Brain pericyte (primary cell): ENCODE measurements at places on chromosomes 2 and 18.
A peak's percentile ranks its signal among the peaks of the same experiment; 100 is the strongest.

DNA sequence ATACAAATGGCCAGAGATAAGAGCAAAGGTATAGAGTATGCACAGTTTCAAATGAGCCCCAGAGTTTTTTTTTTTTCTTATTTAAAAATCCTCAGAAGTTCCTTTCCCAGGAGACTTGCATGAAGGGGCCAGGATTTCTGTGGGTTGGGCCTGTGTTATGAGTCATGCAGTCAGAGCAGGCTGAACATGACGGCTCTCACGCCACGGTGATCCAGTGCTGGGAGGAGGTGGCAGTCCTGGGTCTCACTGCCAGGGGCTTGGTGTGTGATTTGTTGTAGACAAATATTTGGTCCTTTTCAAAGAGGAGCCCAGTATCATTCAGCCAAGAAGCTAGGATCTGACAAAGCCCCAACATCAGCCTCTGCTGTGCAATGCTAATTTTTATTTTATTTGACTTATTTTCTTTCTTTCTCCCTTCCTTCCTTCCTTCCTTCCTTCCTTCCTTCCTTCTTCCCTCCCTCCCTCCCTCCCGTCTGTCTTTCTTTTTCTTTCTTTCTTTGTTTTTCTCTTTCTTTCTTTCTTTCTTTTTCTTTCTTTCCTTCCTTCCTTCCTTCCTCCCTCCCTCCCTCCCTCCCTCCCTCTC lies 10.4 kb upstream of the KCNE4 start:
- DNase-seq, result peak; percentile 91

DNA sequence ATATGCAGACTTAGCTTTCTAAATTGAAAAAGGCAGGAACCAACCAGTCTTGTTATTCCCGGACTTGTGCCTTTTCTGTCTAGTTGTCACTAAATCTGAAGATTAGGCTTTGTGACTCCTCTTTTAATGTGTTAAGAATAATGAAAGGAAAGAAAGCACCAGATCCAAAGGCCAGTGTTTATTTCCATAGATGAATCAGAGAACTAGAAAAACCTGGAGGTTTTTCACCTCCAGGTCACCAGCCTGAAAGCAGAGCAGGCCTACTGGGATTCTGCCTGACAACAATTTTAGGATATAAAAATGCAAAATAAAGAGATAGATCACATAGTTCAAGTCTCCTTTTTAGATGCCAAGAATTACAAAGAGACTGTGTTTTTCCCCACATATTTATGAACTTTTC lies 160.4 kb downstream of the GULP1 start:
- no peak for DNase-seq

- no peak for DNase-seq
Measured at GRCh38 chr18:62759704-62760402, 44.5 kb downstream of the PHLPP1 start.

DNA sequence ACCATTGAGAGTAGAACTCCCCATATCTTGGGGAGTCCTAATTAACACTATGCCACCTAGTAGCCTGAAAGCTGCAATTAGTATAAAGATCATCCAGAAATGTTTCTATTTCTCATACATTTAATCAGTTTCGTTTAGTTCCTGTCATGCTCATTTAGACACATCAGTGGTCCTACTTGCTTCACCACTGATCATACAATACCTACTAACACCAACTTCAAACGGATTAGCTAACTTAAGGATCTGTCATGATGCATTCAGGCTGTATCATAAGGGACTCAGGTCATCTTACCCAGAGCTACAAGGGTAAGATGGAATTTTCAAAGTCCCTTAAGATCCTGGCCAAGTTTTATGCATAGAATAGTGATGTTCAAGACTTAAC lies 6.8 kb downstream of the SRSF7 start:
- DNase-seq, result no peak

- no peak for DNase-seq
Measured at GRCh38 chr18:57666818-57667497, 45.3 kb upstream of the NARS1 start.

DNA sequence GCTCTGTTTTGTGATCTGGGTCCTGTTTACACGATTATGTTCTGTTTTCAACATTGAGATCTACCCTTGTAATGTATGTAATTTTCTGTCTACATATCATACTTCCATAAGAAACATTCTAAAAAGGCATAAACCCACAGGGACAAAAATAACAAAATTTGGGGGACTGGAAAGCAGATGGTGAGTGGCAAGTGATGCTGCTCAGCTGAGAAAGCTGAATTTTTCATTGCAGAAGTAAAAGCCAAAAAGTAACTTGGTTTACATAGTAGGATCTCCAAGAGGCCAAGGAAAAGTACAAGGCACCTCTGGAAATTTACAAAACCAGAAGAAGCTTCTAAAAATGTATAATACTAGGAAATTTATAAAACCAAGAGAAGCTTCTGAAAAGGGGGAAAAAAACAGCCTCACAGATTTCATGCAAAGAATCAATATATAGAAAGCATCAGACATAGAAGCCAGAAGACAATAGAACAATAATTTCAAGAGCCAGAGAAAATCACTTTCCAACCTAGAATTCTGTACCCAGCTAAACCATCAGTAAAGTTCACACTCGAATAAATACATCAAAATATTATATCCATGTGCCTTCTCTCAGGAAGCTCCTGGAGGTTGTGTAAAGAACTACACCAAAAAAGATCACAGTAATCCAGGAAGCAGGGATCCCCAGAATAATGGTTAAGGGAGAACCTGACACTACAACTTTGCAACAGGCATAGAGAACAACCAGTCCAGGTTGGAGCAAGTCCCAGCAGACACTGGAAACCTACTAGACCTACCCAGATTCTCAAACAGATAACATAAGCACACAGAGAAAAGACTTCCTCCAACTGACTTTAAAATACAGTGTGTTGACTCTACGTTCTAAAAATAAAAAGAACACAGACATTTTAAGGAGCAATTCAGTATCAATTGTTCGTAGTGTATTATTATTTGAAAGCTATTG lies 401.7 kb upstream of the HS6ST1 start:
- no peak for DNase-seq

DNA sequence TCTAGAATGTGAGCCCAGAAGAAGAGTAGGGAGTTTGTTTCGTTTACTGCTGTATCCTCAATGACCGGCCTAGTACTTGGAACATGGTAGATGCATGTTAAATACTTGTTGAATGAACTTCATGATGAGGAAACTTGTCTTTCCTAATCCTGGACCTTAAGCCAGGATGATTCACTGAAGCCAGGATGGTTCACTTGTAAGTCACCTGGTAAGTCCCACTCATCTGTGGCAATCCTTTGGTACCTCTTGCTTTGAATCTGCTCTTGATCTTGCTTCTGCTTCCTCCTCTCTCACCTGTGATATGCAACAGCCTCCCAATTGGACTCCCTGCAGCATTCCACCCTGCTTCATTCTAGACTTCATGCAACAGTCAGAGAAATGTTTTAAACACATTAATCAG lies 43.6 kb downstream of the QPCT start:
- no peak for DNase-seq

DNA sequence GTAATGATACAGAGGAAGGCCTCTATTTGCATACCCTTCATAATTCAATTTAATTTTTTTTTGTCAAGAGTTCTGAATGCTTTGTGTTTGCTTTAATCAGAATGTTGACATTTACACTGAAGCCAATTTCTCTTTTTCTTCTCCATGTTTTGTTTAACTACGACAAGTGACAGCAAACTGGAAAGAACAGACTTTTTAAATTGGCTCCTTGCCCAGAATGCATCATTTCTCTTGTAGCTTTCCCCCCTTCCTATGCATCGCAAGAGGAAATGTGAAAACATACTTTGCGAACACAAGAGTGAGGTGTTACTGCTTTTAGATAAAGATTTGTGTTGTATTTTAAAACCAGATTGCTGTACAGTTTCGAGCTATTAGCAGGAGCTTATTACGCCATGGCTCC lies 955.2 kb upstream of the CELF4 start:
- DNase-seq, result no peak

- DNase-seq, result no peak
Measured at GRCh38 chr2:122471753-122472152, 716.3 kb downstream of the TSN start.

- no peak for DNase-seq
Measured at GRCh38 chr2:130957915-130958314, 121.2 kb downstream of the ARHGEF4 start.

- DNase-seq, result no peak
Measured at GRCh38 chr2:240460781-240461431, 25.4 kb downstream of the GPC1 start.

DNA sequence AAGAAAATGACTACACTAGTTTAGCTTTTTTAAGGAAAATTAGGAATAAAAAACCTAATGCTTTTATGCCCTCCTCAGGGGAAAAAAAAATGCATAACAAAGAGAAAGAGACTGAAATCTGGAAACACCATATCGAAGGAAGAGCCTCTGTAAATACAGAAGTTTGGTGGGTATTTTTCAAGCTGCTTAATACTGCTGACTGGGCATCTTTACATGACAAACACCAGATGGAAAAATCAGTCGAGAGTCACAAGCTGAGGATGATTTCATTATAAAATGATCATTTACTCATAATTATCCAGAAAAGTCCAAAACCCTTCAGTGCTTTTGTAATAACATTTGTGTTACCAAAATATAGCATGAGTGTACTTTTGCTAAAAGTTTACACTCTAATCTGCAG lies 1600.7 kb upstream of the ACVR2A start:
- no peak for DNase-seq

DNA sequence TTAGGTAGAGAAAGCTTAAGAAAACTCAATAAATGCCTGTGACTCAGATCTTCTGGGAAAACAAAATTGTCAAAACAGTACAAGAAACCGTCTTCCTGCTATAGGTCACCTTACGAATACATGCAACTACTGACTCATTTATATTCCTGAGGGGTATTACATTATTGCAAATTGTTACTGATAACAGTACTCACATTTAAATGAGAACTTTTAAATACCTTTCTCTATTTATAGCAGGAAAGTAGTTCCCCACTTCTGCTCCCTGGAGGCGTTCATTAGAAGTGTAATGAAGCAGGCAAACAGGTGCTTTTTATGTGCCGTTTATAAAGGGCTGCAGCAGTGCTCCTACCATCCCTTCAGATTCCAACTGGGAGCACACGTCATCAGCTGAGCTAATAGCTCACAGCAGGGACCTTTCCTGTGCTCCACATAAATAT lies 65.1 kb upstream of the RPRM start:
- DNase-seq, result no peak
